ENCODE measurements at places on chromosomes 16 and 17. TPM values are rescaled to one million over a fixed set of nuclear protein-coding genes. Genes with fewer than 3 reads are reported as not detected.

- DNase-seq, result no peak
Observed at GRCh38 chr17:79572136-79572925, 38.5 kb downstream of the RBFOX3 start.

DNA sequence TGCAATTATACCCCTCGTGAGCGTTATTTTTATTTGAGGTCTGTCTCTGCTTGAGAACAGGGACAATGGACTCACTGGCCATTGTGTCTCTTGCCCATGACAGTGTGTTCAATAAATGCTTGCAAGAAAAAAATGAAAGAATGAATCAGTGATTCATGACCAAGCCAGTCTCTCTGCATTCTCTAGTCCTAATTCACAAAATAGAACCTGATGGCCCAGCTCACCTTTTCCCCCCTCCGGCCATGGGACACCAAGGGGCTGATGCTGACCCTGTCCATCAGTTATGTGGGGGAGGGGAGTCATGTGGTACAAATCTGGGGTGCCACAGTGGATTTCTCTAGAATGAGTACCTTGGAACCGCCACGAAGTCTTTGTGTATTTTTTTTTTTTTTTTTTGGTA lies 38.2 kb downstream of the CCDC42 start:
- no peak for DNase-seq

The SMTNL2 gene
- total RNA-seq, result 13.2 TPM

DNA sequence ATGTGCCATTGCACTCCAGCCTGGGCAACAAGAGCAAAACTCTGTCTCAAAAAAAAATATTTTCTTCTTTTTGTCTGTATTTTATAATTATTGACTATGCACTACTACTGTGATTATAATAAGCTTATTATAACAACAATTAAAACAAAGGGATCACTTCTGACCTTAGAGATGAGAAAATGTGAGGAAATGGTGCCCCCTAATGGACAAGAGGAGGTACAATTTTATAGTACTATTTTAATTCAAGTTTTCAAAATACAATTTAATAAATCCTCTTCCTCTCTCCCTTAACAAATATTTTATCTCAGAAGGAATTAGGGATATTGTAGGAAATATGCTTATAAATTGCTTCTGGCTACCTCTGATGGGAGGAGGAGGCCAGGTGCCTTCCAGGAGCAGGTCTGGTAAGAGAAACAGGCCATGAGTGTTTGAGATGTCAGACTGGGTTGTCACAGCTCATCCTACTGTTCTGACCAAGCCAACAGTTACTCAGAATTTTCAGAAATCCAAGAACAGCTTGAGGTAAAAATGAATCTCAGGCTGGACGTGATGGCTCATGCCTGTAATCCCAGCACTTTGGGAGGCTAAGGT lies 14.0 kb downstream of the VPS53 start:
- DNase-seq, result no peak

- DNase-seq, result no peak
Observed at GRCh38 chr16:59859676-59860402, 1125.7 kb upstream of the GOT2 start.

The CTRB2 gene
- not detected for total RNA-seq

Measured in left cardiac atrium (tissue), 4 donors.